ENCODE measurements at places on chromosomes 7 and 10. TPM values are rescaled to one million over a fixed set of nuclear protein-coding genes. Genes with fewer than 3 reads are reported as not detected.

GRCh38 chr10:31927884-31928548, 615 bp downstream of the ARHGAP12 start:
- peaks cover 35% of the 10 kb centered on the region for H3K4me1 ChIP-seq
- H3K4me3 ChIP-seq, result peak overlapping the region; percentile 92
- H3K36me3 ChIP-seq, result peaks cover 4% of the 10 kb centered on the region
- no peaks in the 10 kb centered on the region for H3K27me3 ChIP-seq
- H3K27ac ChIP-seq, result peak overlapping the region; percentile 78
- DNase-seq, result peak; percentile 33

The VIPR2 gene
- 0.09 TPM for total RNA-seq

- H3K4me1 ChIP-seq, result peaks cover 4% of the 10 kb centered on the region
- no peak overlapping the region for H3K27ac ChIP-seq
- no peak for DNase-seq
- H3K27me3 ChIP-seq, result peaks cover 22% of the 10 kb centered on the region
Measured at GRCh38 chr10:28318626-28319025, 15.8 kb upstream of the MPP7 start.

DNA sequence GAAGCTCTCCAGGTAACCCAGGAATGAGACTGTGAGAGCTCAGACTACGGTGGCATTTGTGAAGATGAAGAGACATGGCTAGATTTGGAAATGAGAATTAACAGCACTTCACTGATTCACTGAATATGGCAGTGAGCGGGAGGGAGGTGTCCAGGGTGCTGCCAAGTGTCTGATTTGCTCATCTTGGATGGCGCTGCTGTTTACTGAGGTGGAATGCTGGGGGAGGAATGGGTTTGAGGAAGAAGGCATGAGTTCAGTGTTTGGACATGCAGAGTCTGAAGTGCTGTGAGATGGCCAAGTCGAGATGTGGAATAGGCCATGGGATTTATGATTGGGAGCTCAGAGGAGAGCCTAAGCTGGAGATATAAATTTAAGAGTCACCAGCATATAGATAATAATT, 437.1 kb upstream of the NPVF start:
- no peaks in the 10 kb centered on the region for H3K36me3 ChIP-seq
- peaks cover 33% of the 10 kb centered on the region for H3K4me1 ChIP-seq
- no peak for DNase-seq
- no peaks in the 10 kb centered on the region for H3K27me3 ChIP-seq

The EN2 gene
- 7.2 TPM for total RNA-seq

The RADIL gene
- total RNA-seq, result 13.8 TPM

- H3K27ac ChIP-seq, result no peak overlapping the region
- no peak overlapping the region for H3K4me3 ChIP-seq
- H3K36me3 ChIP-seq, result no peaks in the 10 kb centered on the region
- no peak for DNase-seq
- no peaks in the 10 kb centered on the region for H3K27me3 ChIP-seq
- H3K4me1 ChIP-seq, result peaks cover 19% of the 10 kb centered on the region
Measured at GRCh38 chr7:132666071-132666773, 90.0 kb upstream of the PLXNA4 start.

DNA sequence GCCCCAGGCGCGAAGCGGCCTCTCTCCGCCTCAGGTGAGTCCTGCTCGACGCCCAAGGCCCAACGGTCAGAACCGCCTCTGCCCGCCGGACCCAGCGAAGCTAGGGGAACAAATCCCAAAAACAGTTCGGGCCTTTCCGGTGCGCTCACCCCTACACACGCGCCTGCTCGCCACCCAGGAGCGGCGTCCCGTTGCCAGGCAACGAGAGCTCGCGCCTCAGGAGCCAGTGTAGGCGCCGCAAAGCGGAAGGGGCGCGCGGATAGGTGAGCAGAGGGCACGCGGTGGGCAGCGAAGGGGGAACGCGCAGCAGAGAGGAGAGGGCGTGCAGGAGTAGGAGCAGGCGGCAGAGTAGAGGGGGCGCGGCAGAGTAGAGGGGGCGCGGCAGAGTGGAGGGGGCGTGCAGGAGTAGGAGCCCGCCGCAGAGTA, at the start of the genes DYDC1 and DYDC2:
DYDC1 (minus strand) TSS at position 193 of the 426 bp plus-strand sequence. CDS start 4,154 bp downstream, outside the sequence.
DYDC2 (plus strand) TSS at position 219 of the 426 bp plus-strand sequence. CDS start 5,663 bp downstream, outside the sequence.
- peak within 1 kb of the TSS; percentile 95 for H3K4me3 ChIP-seq
- no peaks in the 10 kb centered on the region for H3K36me3 ChIP-seq
- peak; percentile 51 for DNase-seq
- H3K27me3 ChIP-seq, result peaks cover 18% of the 10 kb centered on the region
- H3K4me1 ChIP-seq, result peaks cover 15% of the 10 kb centered on the region
